ENCODE measurements at places on chromosomes 1 and 21. TPM values are rescaled to one million over a fixed set of nuclear protein-coding genes. Genes with fewer than 3 reads are reported as not detected.

DNA sequence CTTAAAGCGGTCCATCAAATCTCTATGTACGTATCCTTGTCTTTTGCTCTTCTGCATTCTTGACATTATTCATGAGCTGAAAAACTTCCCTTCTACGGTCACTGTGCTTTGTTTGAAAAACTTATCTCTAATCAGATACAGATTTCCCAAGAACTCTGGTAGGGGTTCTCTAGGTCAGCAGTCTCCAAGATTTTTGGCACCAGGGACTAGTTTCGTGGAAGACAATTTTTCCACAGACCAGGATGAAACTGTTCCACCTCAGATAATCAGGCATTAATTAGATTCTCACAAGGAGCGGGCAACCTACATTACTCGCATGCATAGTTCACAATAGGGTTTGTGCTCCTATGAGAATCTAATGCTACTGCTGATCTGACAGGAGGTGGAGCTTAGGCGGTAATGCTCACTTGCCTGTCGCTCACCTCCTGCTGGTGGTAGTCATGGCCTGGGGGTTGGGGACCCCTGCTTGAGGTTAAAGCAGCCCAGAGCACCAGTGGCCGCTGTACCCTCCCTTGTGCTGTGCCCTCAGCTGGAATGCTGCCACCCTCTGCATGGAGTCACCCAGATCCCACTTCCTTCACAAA is 30.8 kb downstream of the AK2 start:
- no peak for DNase-seq

- no peak for DNase-seq
Measured at GRCh38 chr1:231178970-231179369, 17.1 kb downstream of the TRIM67 start.

- no peak for DNase-seq
Measured at GRCh38 chr1:74474585-74474984, 37.8 kb downstream of the LRRC53 start.

DNA sequence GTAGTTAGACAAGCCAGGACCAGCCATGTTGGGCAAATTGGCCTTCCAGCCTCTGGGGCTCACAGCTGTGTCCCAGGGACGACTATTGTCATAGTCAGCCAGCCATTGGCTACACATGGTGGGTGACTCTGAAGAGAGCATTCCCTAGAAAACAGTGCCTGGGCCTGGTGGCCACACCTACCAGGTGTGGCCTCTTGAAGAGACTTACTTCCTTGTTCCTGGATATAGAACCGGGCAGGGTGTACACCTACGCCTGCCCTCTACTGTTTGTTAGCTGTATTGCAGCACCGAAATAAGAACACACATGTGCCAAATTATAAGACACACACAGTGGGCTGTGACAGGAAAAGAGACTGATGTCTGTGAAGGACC is 134.6 kb upstream of the ARHGEF16 start:
- peak; percentile 37 for DNase-seq

GRCh38 chr1:19009126-19009881 is 52.8 kb upstream of the IFFO2 start:
- no peak for DNase-seq

GRCh38 chr1:26998429-26999300 is 5.2 kb downstream of the TRNP1 start:
- DNase-seq: peak; percentile 30

DNA sequence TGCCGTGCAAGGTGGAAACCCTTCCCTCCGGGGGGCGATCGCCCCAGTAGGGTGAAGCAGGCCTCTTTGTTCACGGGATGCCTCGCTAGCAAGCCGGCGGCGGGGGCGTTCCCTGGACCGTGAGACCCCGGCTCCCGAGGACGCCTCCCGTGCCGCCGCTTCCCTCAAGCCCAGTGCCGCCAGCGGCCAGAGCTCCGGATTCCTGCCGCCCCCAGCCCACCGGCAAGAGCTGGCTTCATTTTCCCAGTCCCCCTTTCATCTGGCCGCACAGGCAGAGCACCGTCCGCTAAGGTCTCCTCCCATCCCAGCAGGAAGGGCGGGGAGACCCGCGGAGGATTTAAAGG is 16.3 kb downstream of the IER5 start:
- no peak for DNase-seq

DNA sequence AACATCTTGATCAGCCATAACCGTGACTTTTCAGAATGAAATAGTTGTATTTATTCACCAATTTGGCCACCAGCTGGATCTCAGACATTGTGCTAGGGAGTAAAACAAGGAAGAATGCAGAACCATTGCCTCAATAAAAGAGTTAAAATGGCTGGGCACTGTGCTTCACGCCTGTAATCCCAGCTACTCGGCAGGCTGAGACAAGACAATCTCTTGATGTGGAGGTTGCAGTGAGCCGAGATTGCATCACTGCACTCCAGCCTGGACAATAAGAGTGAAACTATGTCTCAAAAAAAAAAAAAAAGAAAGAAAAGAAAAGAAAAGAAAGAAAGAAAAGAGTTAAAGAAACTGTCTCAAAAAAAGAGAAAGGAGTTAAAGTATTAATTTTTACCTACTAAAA is 199.5 kb downstream of the TPR start:
- DNase-seq: peak; percentile 77

- no peak for DNase-seq
Measured at GRCh38 chr1:240591078-240591477, 20.9 kb downstream of the GREM2 start.

DNA sequence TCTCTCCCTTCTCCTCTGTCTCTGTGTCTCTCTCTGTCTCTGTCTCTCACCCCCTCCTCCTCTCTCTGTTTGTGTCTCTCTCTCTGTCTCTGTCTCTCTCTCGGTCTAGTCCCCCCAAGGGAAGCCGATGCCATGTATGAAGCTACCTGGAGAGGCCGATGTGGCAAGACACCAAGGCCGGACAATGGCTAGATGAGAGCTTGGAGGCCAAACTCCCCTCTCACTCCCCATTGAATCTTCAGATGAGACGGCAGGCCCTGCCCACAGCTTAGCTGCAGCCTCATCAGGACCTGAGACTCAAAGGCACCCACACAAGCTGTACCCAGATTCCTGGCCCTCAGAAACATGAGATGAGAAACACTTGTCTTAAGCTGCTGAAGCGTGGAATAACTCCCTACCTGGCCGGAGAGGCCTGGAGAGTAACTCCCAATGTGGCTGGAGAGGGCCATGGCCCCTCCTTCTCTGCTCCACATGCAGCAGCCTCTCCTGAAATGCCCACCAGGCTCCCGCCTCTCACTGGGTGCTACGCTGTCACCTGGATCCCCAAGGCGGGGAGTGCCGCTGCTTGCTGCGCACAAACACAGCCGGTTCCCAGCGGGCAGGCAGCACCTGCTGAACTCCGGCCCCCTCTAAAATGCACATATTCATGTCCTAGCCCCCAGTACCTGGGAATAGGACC is 7.8 kb upstream of the ACTRT2 start:
- DNase-seq: no peak

DNA sequence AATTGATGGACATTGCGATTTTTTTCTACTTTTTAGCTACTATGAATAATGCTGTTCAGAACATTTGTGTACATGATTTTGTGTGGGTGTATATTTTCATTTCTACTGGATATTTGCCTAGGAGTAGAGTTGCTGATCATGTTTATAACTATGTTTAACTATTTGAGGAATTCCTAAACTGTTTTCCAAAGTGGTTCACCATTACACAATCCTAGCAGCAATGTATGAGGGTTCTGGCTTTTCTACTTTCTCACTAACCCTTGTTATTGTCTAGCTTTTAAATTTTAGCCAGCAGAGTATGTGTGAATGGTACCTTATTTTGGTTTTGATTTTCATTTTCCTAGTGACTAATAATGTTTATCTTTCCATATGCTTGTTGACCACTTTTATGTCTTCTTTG is 86.2 kb downstream of the ATG4C start:
- no peak for DNase-seq

- no peak for DNase-seq
Measured at GRCh38 chr1:157233131-157233530, 94.9 kb upstream of the ETV3 start.

DNA sequence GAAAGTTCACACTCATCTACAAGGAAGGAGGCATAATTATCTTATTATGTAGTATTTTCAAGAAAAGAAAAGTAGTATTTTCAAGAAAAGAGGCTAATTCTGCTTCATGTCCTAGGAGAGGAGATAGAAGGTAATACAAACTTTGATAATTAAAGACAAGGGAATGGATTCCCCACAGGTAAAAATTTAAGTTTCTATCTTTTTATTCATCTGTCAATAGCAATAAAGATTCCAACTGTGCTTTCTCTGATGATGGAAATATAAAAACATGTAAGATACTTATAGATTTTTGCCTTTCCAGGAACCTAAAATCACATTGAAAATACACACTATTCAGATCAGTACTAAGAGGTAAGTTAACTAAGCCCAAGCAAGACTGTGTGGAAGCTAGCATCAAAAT is at the start of gene OR2M2:
OR2M2 (plus strand) TSS at position 301 of the 400 bp plus-strand sequence. CDS start 5,165 bp downstream, outside the sequence.
- no peak for DNase-seq

Gene MROH9
- total RNA-seq: not detected
